Hematopoietic multipotent progenitor cell treated with erythropoietin and hydrocortisone succinate and interleukin-3 and kit ligand, for 15 days (in vitro differentiated cells): ENCODE measurements at places on chromosomes 6 and 20.

- DNase-seq, result no peak
Observed at GRCh38 chr6:109498936-109499335, 15.9 kb upstream of the ZBTB24 start.

DNA sequence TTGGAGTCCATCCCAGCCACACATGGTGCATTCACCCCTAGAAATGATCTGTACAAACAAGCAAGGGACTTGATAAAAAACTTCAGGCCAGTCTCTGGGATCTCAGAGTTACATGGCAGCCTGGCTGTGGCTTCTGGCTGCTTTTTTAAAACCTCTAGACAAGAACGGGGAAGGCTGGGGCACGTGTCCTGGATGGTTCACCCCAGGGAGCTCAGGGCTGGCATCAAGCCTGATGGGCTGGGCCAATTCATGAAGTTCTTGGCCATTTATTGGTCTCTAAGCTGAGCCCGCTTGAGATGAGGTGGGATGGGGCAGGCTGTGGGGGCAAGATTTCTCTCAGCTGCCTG, 10.4 kb upstream of the ZFAND3 start:
- DNase-seq, result no peak

- DNase-seq, result no peak
Observed at GRCh38 chr6:151186804-151187330, 52.9 kb upstream of the AKAP12 start.

- DNase-seq, result no peak
Observed at GRCh38 chr6:88135578-88136114, 30.5 kb downstream of the CNR1 start.

DNA sequence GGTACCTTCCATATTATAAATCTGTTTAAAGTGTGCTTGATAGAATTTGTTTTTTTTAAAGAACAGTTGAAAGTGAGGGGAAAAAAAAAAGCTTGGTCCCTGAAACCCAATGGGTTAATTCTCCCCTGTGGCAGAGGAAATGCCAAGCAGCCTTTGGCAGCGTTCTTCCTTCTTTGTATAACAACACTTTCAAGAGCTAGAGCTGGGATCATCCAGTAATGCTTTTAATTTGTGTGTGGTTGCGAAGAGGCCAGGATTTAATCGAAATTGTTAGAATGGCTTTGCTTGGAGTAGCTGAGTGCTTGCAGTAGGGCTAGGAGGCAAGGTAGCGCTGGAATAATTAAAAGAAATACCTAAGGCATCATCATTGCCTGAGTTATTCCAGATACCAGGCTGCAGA, 692.0 kb downstream of the DHX35 start:
- no peak for DNase-seq

DNA sequence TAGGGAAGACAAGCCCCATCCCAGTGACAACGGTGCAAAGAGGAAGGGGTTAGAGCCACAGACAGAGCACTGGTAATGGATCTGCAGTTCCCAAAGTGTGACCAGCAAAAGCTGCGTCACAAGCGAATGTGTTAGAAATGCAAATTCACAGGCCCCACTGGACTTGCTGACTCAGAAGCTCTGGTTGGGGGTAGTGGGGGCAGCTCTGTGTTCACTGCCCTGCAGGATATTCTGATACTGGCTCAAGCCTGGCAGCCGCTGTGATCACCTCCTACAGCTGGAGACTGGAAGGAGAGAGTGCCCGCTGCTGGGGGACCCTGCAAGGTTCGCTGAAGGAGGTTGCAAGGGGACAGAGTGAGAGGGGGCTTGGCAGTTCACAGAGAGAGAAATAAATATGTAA, 179.7 kb upstream of the CDH4 start:
- no peak for DNase-seq

GRCh38 chr6:121592261-121592935, 157.0 kb downstream of the GJA1 start:
- DNase-seq, result no peak

DNA sequence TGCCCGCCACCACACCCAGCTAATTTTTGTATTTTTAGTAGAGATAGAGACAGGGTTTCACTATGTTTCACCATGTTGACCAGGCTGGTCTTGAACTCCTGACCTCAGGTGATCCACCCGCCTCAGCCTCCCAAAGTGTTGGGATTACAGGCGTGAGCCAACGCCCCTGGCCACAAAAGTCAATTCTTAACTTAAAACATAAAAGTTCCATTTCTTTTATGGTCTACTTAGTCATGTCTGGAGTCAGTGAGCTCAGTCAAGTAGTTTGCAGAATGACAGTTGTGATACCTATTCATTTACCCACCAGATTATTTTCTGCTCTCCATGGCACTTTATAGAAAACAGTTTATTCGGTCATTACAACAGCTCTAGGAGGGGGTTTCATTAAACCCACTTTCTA, 103.1 kb upstream of the ESR1 start:
- DNase-seq, result no peak

- no peak for DNase-seq
Observed at GRCh38 chr6:169285165-169285564, 31.5 kb upstream of the THBS2 start.

- DNase-seq, result no peak
Observed at GRCh38 chr20:58651559-58651945, 469 bp downstream of the STX16 start.

DNA sequence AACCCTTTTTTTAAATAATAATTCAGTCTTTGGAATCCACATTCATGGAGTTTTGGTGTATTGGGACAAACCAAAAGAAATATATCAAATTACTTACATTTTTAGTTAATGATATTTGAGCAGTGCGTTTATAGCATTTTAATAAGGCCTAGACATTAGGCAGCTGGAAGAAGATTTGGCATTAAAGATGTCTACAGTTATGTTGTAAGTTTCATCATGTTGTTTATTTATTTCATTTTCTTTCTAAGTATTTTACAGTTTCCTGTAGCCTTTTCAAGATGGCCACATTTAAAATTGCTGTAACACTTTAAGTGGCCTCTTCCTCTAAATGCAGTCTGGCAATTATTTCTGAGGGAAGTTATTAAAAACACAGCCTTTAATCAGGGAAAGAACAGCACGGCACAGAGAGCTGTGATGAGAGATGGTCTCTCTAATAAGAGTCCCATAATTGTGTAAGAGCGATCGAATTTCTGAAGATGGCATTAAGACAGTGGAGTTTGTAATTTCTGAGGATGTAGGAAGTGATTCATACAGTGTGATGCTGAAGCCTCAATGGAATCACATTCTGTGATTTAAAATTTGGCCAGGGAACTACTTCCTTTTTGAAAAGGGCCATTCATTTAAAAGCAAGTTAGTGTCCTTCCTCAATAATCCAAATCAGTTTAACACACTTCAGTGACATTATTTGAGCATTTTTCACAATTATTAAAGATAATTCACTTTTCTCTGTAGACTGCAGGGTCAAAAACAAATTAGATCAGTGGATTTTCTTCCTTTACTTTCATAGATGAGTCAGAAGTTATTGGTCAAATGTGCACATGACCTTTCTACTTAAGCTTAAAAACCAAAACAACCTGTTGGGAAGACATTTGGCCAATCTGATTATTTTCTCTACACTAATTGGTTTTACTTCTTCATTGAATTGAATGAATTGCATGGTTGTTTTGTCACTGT, 52.4 kb upstream of the EDN3 start:
- no peak for DNase-seq

- DNase-seq, result no peak
Observed at GRCh38 chr20:46557231-46557956, 6.9 kb upstream of the OCSTAMP start.

- no peak for DNase-seq
Observed at GRCh38 chr6:32152769-32153563, 975 bp upstream of the PPT2 start.

DNA sequence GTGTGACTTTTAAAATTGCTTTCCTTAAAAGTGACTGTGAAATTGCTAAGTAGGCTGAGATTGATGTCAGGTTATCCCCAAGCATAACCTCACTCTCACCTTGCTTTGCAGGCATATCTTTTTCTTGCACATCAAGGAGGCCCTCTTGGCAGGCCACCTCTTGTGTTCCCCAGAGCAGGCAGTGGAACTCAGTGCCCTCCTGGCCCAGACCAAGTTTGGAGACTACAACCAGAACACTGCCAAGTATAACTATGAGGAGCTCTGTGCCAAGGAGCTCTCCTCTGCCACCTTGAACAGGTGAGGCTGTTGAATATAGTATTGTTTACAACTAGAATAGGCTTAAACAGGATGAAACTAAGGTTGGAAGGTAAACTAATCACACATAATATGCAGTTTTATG, 12.6 kb downstream of the MYLIP start:
- no peak for DNase-seq

DNA sequence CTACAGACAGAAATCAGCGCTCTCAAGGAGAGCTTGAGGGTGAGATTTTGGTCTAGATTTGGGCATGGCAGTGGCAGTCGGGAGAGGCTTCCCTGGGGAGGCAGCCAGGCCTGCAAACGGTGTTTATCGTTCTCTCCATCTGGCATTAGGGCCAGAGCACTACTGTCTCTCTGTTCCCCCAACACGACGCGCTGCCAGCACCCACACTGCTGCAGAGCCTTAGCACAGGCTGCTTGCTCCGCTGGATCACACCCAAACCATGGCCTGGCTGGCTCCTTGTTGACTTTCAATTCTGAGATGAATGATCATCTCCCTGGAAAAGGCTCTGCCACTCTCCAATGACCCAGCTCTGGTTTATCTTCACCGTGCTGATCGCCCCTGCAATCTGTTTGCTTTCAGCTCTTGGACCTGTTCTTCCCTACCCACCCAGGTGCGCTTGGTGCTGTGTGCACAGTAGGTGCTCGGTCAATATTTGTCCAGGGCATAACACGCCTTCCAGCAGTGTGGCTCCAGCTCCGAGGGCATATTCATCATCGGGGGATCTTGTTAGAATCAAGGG, 106.1 kb downstream of the TFAP2C start:
- DNase-seq, result no peak

- no peak for DNase-seq
Observed at GRCh38 chr20:4689220-4689619, 32.5 kb upstream of the PRND start.

GRCh38 chr6:2147766-2148448, 97.5 kb downstream of the GMDS start:
- no peak for DNase-seq

DNA sequence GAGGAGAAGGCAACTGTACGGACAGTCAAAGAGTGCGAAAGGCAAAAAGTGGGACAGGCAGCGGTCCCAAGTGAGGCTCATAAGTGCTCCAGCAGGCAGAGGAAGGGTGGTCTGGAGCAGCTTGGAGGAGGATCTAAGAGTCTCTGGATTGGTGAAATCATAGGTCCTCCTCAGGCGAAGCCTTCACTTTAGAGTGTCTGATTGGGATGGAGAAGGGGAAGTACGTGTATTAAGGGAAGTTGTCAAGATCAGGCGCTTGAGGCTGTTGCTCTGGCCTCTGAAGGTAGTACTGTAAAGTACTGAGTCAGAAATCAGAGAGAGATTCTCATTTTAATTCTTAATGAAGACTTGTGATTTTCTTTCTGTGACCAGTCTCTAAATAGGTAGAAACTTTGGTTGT, 185.6 kb downstream of the KIF16B start:
- DNase-seq, result no peak

- no peak for DNase-seq
Observed at GRCh38 chr20:50318710-50319109, 128.1 kb downstream of the CEBPB start.

GRCh38 chr6:15776458-15776980, 113.7 kb upstream of the DTNBP1 start:
- no peak for DNase-seq

- DNase-seq, result no peak
Observed at GRCh38 chr20:11271319-11271718, 597.5 kb upstream of the JAG1 start.
